ENCODE measurements at places on chromosomes 6 and 20.

- DNase-seq = no peak
These were observed 13.7 kb downstream of the MAS1 start for GRCh38 chr6:159904497-159904911.

DNA sequence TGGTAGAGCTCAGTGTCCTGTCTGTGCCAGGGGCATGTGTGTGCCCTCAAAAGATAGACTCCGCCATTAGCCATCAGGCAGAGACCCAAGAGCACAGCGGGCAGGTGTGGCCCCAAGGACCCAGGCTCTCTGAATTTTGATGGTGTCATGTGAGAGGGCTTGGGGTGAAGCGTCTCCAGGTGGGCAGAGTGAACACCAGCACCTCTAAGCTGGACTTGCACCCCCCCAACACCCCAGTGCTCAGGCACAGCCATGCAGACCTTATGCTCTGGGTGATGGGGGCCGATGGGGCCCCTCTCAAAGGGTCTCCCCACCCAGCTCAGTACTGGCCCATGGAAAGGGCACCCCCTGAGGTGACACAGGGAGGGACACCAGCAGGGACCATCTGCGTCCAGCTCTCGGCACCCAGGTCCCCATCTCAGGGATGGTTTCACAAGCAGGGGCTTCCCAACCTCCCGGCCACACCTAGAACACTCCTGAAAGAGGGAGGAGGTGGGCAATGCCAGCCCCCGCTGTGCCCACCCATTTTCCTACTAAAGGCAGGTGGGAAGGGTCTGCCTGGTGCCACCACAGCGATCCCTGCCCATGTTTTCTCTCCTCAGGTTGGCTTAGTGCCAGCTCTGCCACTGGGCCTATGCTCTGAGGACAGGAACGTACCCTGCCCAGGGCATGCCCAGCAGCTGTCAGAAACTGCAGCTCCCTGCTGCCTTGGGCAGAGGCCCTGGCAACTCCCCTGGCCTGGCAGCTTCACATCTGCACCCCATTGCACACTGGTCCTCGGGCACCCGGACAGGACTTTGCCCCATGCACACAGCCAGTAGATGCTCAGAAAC, 3.5 kb downstream of the CST7 start:
- no peak for DNase-seq

DNA sequence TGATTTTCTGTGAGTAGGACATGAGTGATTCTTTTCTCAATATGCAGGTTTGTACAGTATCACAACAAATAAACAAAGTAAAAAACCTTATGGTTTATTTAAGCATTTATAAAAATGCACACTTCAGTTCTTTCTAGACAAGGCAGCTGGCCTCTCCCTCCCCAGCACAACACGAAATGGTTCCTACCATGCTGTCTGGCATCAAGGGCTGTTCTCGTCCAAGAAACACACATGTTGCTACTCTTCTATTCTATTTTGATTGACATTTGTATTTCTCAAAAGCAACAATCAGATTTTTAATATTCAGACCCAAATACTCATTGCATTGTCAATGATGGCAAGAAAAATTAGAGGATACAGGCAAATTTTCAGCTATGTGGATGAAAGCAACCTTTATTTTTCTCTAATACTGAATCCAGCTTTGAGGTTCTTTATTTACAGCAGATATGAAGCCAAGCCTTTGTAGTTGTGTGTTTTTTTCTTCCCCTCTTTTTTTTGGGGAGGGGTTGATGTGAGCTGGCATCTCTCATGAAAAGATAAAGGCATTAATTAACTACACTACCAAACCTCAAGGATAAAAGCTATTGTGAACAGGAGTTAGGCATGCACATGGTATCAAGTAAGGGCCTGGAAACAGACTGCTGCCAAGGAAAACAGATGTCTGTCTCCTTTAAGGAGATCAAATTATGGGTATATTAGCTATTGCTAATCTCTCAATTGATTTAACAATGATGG, 96.4 kb upstream of the PREP start:
- no peak for DNase-seq

- no peak for DNase-seq
These were observed 2.0 kb downstream of the GLP1R start for GRCh38 chr6:39050453-39051112.
